ENCODE measurements at places on chromosomes 11 and 22. TPM values are rescaled to one million over a fixed set of nuclear protein-coding genes. Genes with fewer than 3 reads are reported as not detected.

- no peak for DNase-seq
These were observed 39.0 kb downstream of the WT1 start for GRCh38 chr11:32396331-32396730.

Gene CRYBA4
- not detected for total RNA-seq

DNA sequence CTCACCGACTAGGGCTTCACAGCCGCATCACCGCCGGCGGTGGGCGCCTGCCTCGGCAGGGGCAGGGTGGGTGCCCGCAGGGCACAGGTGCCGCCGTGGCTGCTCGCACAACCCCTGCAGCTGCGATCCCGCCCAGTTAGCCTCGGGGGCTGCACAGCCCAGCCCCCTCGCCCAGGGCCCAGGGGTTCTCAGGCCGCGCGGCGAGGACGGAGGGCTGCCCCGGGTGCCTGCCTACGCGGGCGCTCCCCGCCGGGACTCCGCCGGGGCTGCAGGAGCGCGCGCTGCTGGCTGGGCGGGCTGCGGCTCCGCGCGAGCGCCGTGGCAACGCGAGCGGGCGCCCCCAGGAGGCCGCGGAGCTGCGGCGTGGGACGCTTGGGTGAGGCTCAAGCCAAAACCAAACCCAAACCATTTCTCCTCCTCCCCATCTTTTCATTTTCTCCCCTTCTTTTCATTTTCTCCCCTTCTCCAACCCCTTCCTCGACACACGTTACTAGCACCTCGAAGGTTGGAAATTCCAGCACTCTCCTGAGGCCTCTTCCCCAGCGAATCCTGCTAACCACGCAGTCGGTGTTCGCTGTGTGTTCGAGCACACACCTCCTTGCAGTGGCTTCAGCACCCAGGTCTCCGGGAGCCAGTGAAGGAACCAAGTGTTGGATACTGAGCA is at the start of gene MICAL3:
TSS of gene MICAL3 (minus strand) at position 286 of the 664 bp plus-strand sequence. CDS start 117,749 bp downstream, outside the sequence.
- peak; percentile 83 for DNase-seq

DNA sequence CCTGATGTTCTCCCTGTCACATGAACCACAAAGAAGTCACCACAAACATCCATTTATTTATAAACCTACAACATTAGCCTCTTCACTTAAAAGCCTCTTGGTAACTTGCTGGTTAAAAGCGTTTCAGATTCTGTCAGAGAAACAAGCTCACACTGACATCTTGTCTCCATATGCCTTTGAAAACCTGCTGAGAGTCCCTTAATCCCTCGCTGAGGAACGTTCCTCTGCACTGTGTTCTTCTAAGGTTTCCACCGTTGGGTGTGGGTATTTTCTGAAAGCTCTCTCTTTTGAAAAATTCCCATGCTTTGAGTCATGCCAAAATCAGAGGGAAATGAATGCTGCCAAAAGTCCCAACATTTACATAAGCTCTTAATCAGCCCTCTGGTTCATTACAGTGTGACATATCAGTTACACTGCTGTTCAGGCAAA is 149.8 kb downstream of the CCDC34 start:
- DNase-seq = peak; percentile 90

GRCh38 chr11:1227551-1228100 is 4.8 kb downstream of the MUC5B start:
- no peak for DNase-seq

Gene PPFIBP2
- total RNA-seq = 4.2 TPM
